ENCODE measurements at places on chromosomes 7 and 10.

- no peak for DNase-seq
Measured at GRCh38 chr10:21980691-21981090, 22.8 kb downstream of the DNAJC1 start.

DNA sequence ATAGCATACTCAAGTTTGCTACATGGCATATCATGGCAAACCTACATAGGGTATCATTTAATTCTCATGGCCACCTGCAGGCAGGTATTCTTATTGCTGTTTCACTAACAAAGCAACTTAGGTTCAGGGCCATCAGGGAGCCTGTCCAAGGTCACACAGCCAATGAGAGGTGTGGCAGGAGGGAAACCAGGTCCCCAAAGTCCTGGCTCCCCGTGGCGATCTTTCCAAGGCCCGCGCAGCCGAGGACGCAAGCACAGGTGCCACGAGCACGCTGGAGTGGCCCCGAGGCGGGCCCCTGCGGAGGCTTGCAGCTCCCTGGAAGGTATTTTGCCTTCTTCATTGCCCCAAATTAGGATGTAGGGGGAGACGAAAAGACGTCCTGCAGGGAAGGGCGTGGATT lies 20.8 kb downstream of the PRKAG2 start:
- no peak for DNase-seq

GRCh38 chr7:39310699-39311098 lies 255.5 kb upstream of the YAE1 start:
- DNase-seq = no peak

- DNase-seq = no peak
Measured at GRCh38 chr10:131641898-131642297, 258.9 kb upstream of the PPP2R2D start.

- no peak for DNase-seq
Measured at GRCh38 chr7:150489782-150490181, 24.9 kb upstream of the GIMAP7 start.

GRCh38 chr7:121303422-121304101 lies 25.2 kb upstream of the WNT16 start:
- DNase-seq = no peak

GRCh38 chr7:25615003-25615402 lies 386.7 kb upstream of the NPVF start:
- no peak for DNase-seq

- peak; percentile 22 for DNase-seq
Measured at GRCh38 chr10:23702977-23703414, 264.1 kb downstream of the OTUD1 start.

GRCh38 chr7:13980474-13980873 lies 9.0 kb downstream of the ETV1 start:
- DNase-seq = no peak

- no peak for DNase-seq
Measured at GRCh38 chr7:98281757-98282606, 496 bp downstream of the BRI3 start.

DNA sequence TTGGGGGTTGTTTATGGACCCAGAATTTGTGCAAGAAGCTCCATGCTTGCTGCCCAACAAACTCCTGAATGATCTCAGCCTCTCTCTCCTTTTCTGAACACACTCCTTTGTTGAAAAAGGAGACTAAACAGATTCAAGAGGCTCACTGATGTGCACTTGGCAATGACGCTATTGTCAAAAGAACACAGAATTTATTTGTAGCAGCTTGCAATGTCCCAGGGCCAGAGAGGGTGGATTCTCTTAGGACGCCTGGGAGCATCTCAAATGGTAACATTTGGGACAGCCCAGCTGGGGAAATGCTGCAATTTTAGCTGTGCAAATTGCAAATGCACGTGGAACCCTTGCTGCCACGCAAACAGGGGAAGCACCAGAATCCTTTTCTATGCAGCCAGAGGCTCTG lies 79.9 kb downstream of the GPR26 start:
- no peak for DNase-seq

DNA sequence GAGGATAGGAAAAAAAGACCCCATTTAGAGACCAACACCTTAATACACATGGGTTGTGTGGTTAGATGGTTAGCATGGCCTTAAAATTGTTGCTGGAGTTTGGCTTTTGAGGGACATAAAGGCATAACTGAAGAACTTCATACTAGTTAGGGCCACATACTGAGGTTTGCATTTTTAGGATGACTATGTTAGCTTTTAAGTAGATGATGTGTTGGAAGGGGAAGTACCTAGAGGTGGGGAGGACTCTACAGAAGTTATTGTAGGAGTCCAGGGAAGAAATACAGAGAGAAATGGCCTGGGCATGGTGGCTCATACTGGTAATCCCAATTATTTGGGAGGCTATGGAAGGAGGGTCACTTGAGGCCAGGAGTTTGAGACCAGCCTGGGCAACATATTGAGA lies 40.5 kb downstream of the ENTPD1 start:
- DNase-seq = no peak

- DNase-seq = no peak
Measured at GRCh38 chr10:131111007-131111406, 200.5 kb downstream of the TCERG1L start.

- DNase-seq = peak; percentile 60
Measured at GRCh38 chr7:113289140-113289740, 170.9 kb upstream of the SMIM30 start.

GRCh38 chr10:76459016-76459730 lies 1027.7 kb downstream of the LRMDA start:
- no peak for DNase-seq

- DNase-seq = no peak
Measured at GRCh38 chr7:721619-722248, 4.8 kb upstream of the DNAAF5 start.

DNA sequence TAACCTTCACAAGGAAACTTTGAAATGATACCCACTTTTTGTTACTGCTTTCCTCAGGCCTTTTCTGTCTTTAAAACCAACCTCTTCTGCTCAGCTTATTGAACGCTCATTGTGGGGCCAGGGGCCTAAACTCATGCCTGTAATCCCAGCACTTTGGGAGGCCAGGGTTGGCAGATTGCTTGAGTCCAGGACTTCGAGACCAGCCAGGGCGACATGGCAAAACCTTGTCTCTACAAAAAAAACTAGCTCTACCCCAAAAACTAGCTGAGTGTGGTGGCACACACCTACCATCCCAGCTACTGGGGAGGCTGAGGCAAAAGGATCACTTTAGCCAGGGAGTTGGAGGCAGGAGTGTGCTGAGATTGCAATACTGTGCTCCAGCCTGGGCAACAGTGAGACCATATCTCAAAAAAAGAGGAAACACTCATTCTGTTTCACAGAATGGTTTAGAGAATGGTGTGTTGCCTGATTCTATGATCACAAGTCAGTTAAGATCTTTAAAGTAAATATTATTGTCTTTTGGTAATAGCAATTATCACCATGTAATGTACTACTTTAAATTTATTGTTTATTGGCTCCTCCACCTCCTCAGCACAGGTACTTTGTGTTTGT lies 51.1 kb downstream of the KCTD7 start:
- no peak for DNase-seq

GRCh38 chr10:79017882-79018520 lies 50.8 kb upstream of the ZMIZ1 start:
- no peak for DNase-seq

- DNase-seq = no peak
Measured at GRCh38 chr10:6756716-6757115, 176.6 kb upstream of the PRKCQ start.

DNA sequence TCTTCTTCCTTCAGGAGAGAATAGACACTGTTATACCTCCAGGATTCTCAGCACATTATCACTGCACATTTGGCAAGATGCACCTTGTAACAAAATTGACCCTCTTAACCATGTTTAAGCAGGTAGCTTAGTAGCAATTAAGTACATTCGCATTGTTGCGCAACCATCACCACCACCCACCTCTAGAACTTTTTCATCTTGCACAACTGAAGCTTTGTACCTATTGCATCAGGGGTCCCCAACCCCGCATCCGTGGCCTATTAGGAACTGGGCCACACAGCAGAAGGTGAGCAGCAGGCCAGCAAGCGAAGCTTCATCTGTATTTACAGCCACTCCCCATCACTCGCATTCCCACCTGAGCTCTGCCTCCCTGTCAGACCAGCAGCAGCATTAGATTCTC lies 29.9 kb upstream of the SMURF1 start:
- no peak for DNase-seq

DNA sequence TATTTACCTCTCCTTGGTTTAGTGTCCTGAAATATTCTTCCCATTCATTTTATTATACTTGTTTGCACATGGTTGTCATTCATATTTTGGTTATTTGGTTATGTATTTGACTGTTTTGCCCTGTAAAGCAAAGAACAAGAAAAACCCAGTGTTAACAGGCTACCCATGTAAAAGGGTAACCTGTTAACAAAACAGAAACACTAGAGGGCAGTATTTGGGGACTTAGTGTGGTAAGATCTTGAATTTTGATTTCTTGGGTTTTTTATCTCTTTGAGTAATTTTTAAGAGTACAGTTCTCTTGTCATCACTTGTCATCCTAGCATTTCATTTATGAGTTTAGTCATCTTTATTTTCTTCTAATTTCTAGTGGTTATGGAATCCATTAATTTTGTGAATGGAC lies 51.3 kb downstream of the POLL start:
- peak; percentile 14 for DNase-seq

DNA sequence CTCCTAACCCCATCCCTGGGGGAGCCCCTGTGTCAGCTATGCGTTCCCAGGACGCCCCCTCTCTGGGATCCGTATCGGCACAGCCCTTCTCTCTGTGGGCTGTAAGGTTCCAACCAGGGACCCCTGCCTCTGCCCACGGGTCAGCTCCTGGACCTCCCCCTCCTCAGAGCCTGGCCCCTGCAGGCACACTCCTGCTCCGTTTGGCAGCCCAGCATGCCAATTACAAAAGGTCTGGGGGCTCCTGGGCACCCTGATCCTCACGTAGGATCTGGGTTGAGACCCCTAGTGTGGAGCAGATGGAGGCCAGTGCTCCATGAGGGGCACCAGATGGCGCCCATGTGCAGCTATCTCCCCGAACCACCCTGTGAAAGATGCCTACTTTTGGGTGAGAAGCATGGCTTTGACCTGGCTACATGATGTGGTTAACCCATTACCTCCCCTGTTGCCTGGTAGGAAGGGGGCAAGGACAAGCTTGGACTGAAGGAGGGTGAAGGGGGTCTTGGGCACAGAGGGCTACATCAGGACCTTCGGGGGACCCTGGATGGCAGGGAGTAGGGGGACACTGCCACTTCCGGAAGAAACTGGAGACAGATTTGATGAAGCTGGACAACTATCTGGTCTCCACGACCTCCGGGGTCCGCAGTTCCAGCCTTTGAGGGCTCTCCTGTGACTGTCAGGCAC lies 9.0 kb downstream of the TACR2 start:
- no peak for DNase-seq

GRCh38 chr10:109991266-109991855 lies 16.4 kb upstream of the ADD3 start:
- no peak for DNase-seq

GRCh38 chr10:70374775-70375614 lies 7.4 kb downstream of the LRRC20 start:
- DNase-seq = no peak

DNA sequence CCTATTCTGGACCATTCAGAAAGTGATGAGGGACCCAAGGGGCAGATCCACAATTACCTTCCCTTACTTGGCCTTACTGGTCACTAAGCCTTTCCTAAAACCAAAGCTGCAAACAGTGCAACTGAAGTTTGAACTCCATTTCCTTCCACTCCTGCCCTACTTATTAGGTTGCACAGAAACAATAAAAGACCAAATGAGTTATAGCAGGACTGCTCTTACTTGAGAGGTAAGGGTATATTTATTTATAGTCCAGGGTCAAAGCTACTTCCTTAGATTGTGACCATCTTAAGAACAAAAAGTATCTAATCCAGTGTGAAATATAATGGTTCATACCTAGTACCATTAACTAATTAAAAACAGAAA lies 27.0 kb downstream of the CDK6 start:
- DNase-seq = no peak

- no peak for DNase-seq
Measured at GRCh38 chr10:132585732-132586722, 48.4 kb downstream of the INPP5A start.
